ENCODE measurements at places on chromosomes 7 and 10.

GRCh38 chr7:113890331-113891030, 28.3 kb downstream of the PPP1R3A start:
- no peak for DNase-seq

- DNase-seq: no peak
Measured at GRCh38 chr10:102581981-102582580, 62.2 kb upstream of the TRIM8 start.

DNA sequence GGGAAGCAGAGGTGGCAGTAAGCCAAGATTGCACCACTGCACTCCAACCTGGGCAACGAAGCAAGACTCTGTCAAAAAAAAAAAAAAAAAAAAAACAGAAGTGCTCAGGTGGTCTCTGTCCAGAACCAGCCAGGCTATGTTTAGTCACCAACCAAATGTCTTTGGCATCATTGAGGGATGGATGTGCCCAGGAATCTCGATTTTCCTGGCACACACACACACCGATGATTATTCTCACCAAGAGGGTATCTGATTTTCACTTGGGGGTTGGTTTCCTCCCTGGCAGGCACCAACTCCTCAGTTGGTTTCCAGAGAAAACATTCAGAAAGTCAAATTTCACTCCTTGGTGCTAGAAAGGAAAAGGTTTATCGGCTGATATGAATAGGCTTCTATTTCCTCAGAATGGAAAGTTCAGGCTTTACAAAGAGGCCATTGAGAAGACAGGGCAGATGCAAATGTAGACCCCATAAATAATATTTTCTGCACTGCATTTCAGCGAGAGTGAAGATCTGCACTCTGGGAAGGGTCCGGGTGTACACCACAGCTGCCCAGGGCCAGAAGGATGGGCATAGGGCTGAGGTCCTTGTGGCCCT, 154.8 kb downstream of the TNS3 start:
- DNase-seq: no peak

GRCh38 chr7:101094791-101095375, 9.6 kb downstream of the TRIM56 start:
- peak; percentile 58 for DNase-seq

DNA sequence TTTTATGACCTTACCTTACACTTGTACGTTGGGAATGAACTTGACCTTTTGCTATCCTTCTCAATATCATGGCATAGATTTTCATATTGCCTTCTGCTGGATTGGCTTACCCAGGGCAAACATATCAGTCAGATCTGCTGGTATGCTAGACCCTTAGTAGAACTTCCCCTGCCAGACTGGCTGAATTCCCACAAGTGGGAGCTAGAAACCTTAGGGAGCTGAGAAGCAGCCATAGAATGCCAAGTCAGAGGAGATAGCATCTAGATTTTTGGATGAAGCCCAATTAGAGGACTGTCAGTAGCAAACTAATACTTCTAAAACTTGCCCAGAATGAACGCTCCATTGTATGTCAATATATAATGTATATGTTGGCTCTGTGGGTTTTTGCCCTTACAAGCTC, 385.0 kb downstream of the NXPH1 start:
- DNase-seq: no peak

- peak; percentile 83 for DNase-seq
Measured at GRCh38 chr7:5636914-5637313, 144.5 kb downstream of the RNF216 start.

DNA sequence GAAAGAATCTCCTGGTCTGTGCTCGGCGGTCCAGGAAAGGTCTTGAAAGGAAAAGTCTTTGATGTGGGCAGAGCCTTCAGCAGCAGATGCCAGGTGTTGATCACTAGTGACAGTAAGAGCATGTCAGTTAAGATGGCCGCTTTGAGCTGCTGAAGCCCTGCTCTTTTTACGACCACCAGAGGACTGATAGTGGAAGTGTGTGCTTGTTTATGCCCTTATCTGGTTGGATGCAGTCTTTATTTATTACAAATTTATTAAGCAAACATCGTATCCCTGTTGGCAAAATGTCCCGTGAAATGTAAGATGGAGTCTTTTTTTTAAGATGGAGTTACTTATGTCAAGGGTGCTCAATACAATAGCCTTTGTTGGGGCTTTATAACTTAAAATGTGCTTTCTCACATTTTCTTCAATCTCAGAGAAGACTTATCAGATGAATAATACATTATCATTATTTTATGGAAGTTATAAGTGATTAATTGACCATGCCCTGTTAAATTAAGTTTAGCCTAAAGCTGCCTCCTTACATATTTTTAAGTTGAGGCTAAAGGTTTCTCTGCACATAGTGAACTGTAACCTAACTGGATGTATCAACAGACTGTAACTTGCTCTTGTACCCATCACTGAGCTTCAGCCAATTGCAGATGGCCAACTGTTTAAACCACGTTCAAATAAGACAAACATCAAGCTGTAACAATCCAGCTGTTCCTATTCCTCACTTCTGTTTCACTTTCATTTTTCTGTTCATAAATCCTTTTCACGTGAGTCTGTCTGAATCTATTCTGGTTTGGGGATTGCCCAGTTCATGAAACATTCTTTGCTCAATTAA, 97.4 kb upstream of the PIK3CG start:
- no peak for DNase-seq

DNA sequence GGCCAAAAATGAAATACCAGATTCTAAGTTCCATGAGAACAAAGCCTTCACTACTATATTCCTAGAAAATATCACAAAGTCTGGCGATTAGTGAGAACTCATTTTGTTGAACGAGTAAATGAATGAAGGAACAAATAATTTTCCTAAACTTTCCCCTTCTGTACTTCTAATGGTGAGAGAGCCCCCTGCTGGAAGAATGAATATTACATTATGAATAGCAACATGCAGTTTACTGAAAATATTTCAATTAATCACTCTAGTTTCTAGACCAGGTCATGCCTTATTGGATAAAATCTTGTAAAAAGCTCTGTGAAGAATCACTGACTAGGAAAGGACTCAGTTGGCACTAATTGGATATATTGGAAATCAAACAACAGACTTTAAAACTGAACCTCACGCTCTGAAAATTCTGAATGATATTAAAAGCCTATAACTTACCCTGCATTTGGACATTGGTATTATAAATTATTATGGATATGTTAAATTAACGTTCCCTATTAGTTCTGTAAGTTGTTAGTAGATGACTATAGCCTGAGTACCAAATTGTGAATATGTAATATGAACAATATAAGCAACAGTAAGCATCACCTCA, 32.4 kb upstream of the MTPN start:
- no peak for DNase-seq
